Stimulated activated CD4-positive, alpha-beta T cell treated with anti-CD3 and anti-CD28 coated beads, Interleukin-1b, Interleukin-23, amount 100 ng/mL, for 24 hours (primary cell): ENCODE measurements at places on chromosomes 11 and 22.

DNA sequence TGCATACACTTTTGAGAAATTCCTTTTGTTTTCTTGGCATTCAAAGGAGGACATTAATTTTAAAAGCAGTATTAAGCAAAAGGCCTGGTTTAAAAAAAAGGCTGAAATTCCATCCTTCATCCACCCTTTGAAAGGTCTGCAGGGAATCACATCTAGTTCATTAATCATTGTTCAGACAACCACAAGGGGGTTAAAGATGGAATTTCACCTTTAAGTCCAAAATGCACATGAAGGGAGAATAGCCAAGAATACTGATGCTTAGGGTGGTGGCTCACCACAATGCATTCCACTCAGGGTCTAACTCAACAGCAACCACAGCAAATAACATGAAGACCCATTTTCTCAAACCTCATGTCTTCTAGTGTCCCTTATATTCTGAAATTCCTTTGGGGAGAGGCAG, 256.9 kb downstream of the CADM1 start:
- DNase-seq: no peak

DNA sequence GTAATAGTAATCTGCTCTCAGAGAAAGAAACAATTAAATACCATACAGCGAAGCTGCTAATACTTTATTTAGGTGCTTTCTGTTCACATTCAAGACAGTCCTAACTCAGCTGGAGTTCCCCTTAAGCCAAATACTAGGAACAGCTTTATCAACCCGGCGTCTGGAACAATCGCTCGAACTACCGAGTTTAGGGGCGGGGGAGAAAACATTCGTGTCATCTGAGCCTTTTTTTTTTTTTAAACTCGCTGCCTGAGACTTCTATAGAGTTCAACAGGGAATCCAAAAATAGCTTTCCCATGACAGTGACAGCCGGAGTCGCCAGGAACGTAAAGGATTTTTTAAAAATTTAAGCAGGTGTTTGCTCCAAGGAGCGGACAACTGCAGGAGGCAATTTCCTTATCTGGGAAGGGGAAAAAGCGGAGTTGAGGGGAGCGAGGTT, 852 bp downstream of the TRAF6 start:
- DNase-seq: no peak

GRCh38 chr11:69508974-69509373, 27.5 kb downstream of the LINC01488 start:
- no peak for DNase-seq

DNA sequence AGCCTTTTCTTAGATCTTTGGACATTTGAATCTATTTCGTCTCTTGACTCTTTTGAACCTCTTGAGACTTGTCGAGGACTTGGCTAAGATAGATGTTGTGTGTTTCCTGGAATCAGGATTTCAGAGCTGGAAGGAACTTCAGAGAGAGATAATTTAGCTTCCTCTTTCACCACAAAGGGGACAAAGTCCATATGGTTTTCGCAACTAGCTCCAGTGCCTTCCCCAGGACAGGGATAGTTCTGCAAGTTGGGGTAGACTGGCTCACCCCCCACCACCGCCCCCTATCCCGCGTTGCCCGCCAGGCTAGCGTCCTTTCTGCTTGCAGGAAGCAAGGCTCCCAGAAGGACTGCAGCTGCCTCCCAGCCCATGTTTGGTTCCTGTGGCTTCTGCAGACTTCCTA, 75.7 kb upstream of the MYO18B start:
- DNase-seq: no peak

- DNase-seq: no peak
These were observed 9.5 kb downstream of the EMID1 start for GRCh38 chr22:29215012-29215860.

- DNase-seq: no peak
These were observed 9.8 kb downstream of the TOLLIP start for GRCh38 chr11:1299621-1300020.

GRCh38 chr22:25110596-25110845, 89.1 kb upstream of the CRYBB3 start:
- DNase-seq: no peak

GRCh38 chr11:22656130-22656529, 10.3 kb upstream of the GAS2 start:
- no peak for DNase-seq

DNA sequence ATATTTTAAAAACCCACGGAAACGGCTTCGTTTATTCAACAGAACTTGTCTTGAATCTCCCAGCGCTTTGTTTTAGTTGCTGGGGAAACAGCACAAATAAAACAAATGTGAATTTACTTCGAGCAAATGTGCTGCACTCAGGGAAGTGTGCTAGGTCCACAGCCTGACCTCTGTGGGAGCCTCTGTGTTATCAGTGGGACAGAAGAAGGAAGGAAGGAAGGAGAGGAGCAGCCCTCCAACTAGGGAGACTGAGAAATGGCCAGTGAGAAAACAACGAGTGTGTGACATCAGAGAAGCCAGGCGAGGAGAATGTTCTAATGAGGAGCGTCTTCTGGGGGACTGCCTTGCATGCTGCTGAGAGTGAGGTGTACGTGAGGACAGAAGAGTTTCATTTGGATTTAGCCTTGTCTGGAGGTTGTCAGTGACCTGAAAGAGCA, 42.7 kb downstream of the PPP6R3 start:
- DNase-seq: no peak

- DNase-seq: no peak
These were observed 136.3 kb downstream of the PKNOX2 start for GRCh38 chr11:125300791-125301218.

DNA sequence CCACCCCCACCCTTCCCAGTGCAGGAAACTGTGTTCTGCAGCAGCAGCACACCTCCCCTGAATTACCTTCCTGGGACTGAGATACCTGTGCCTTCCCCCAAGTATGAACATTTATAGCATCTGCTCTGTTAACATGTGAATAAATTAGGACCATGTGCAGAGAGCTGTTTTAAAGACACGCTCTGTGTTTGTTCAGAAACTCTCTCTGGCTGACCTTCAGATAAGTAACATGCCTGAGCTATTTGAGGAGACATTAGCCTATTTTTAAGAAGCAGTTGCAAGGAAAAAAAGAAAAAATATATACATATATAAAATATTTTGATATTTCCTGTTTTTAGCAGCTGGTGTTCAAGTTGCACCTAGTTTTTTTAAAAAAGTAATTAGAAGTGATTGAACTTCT, 5.4 kb downstream of the NAV2 start:
- no peak for DNase-seq

- no peak for DNase-seq
These were observed 12.1 kb upstream of the APOA1 start for GRCh38 chr11:116849486-116849885.

- DNase-seq: no peak
These were observed 94.3 kb downstream of the SLC17A6 start for GRCh38 chr11:22432291-22433093.

- no peak for DNase-seq
These were observed 3.6 kb downstream of the MLC1 start for GRCh38 chr22:50081426-50082196.

GRCh38 chr22:20159076-20159475, 8.2 kb upstream of the CCDC188 start:
- DNase-seq: no peak

GRCh38 chr11:44322243-44322642, 12.3 kb upstream of the ALX4 start:
- DNase-seq: no peak

DNA sequence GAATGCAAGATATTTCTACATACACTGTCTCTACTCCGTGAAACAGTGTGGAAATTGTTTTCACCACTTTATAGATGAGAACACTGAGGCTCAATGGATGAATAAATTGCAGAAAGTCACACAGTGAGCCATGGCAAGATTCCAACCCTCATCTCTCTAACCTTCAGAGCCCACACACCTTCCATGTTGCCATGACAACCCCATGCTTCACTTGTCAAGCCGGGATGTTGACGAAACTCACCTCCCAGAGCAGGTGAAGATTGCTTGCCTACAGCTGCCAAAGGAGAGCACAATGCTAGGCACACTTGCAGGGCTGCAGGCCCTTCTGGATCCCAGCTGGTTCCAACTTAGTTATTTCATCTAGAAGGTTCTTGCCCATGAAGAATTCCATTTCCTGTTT, 71.4 kb upstream of the SEZ6L start:
- DNase-seq: no peak

- no peak for DNase-seq
These were observed 882 bp upstream of the GLYATL2 start for GRCh38 chr11:58845386-58845785.

DNA sequence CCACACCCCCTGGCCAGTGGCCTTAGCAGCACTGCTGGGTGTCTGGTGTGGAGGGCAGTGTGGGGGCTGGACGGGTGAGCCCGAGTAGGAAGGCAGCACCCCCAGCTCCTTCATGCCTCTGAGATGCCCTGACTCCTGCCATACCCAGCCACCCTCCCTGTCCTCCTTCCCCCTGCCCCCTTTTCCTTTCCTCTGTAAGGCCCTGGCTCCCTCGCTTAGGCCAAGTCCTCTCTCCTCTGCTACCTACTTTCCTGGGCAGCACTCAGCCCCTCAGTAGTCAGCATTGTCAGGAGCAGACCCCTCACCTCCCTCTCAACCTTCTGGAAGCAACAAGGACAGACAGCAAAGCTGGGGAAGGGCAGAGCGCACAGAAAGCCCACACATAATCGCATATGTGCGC, 48.0 kb downstream of the BUD13 start:
- no peak for DNase-seq

- no peak for DNase-seq
These were observed 162.4 kb downstream of the SPON1 start for GRCh38 chr11:14124886-14125285.

- no peak for DNase-seq
These were observed 7.8 kb upstream of the TMEM216 start for GRCh38 chr11:61384271-61385242.

GRCh38 chr11:762421-763072, 14.7 kb downstream of the GATD1 start:
- DNase-seq: no peak

DNA sequence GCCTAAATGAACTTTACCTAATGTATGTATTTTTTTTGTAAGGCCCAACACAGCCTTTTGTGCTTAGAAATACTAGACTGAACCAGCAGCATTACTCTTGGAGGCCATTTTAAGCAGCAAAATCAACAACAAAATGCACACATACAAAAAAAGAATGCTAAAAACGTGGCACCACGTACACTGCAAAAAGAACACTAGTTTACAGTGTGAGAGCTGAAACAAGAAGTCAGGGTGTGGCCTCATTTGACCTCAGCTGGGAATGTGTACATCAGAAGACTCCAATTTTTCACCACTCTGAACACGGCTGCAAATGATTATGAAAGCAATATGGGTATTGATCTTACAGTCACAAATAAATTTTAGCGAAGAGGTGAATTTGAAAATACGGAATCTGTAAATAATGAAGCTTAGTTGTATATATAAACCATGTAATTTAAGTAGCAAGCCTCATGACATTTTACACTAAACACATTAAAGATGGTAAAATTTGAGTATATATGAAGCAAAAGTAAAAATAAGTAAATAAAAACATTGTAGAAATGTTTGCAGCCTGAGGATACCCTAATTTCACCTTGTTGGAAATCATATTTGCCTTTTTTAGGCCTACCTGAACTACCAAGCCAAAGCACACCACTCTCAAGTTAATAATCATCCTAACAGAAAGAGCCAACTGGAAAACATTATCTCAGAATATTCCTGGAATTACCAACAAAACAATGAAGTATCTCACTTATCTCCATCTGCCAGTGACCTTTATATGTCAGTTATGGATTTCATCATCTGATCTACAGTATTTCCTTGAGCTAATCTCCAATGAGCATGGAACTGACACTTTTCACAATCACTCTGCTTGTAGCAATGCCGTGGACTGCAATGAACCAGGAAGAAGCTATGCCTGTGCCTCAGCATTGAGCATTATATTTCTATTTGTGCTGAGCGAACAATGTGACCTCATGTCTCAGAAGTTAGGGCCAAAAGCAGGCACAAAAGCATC, 319.5 kb upstream of the FAT3 start:
- no peak for DNase-seq

- DNase-seq: peak; percentile 4
These were observed 104.2 kb downstream of the SCN3B start for GRCh38 chr11:123549926-123550917.
